Activated naive CD4-positive, alpha-beta T cell treated with anti-CD3 and anti-CD28 coated beads, Interleukin-2, amount 10 ng/mL, durations not matched to agents 7 days and 5 days (primary cell): ENCODE measurements at places on chromosomes 1 and 21.
A peak's percentile ranks its signal among the peaks of the same experiment; 100 is the strongest.

GRCh38 chr1:198056255-198056654, 100.5 kb upstream of the NEK7 start:
- DNase-seq, result no peak

DNA sequence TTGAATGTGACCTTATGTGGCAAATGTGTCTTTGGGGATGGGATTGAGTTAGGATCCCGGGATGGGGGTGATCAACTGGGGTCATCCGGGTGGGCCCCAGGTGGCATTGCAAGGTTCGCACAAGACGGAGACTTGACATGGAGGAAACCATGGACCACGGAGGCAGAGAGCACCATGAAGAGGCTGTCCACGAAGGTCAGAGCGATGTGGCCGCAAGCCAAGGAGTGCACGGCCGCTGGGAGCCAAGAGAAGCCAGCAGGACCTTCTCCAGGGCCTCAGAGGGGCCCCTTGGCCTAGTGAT, 22.3 kb upstream of the COL18A1 start:
- no peak for DNase-seq

DNA sequence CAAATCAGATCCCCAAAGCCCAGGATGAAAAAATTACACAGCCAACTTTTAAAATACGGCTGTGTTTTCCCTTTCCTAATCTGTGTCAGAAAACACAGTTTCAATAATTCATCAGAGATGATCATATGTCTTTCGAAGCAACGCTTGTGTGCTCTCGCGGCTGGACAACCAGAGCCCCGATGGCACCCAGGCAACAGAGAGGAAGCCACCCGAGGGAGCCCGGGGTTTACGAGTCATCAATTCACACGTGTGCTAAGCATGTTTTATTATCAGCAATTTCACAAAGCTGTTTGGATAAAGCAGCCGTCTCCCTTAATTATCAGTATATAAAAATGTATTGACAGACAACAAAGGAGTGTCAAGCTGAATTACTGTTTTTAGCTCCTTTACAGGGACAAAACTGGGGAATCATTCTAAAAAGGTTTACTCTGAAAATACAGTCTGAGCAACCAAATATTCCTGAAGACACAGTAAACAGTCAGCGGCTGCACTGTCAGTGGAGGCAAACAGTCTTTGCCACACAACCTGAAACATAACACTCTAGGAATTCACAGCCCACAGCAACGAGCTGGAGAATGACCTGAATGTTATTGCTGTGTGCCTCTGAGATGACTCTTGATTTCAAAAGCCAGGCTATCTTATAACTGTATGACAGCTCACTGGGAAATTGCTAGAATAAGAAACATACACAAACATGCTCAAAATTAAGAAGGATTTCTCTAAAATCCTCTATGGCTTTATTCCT, 201.0 kb downstream of the SIPA1L2 start:
- no peak for DNase-seq

GRCh38 chr1:172658871-172659453, at the start of gene FASLG:
Gene FASLG, plus strand, starts transcription at chr1:172659103. Its CDS starts 99 bp downstream, at chr1:172659202.
- peak; percentile 34 for DNase-seq

GRCh38 chr1:44592208-44593145, 81.8 kb downstream of the TMEM53 start:
- no peak for DNase-seq

DNA sequence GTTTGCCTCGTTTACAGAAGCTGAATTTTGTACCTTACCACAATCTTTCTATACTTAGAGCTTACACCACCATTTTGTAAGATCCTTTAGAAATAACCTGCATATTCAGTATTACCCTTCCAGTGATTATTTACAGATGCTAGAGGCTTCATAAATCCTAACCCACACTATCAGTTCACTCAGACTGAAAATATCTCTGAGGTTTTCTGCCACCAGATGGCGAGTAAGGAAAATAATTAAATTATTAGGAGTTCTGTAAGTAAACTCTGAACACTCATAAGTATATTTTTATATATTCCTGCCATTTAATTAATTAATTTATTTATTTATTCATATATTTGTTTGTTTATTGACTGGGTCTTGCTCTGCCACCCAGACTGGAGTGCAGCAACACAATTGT, 1635.2 kb downstream of the PLA2G4A start:
- DNase-seq, result no peak

DNA sequence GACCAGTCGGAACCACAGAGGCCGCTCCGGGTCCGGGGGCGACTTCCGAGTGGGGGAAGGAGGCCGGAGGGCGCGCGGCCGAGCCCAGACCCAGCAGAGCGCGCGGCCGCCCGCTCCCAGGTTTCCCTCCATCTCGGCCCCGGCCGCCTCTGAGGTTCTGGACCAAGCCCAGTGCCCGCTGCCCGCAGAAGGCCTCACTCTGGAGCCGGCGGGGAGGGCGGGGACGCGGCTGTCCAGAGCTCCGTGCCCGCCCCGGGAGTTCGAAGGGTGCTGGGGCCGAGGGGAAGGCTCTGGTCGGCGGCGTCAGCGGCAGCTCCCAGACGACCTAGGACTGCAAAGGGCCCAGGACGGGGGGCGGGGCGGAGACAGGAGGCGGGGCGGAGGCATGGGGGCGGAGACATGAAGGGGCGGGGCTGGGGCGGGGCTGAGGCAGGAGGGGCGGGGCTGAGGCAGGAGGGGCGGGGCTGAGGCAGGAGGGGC, 48.0 kb upstream of the SLC19A1 start:
- DNase-seq, result peak; percentile 83

DNA sequence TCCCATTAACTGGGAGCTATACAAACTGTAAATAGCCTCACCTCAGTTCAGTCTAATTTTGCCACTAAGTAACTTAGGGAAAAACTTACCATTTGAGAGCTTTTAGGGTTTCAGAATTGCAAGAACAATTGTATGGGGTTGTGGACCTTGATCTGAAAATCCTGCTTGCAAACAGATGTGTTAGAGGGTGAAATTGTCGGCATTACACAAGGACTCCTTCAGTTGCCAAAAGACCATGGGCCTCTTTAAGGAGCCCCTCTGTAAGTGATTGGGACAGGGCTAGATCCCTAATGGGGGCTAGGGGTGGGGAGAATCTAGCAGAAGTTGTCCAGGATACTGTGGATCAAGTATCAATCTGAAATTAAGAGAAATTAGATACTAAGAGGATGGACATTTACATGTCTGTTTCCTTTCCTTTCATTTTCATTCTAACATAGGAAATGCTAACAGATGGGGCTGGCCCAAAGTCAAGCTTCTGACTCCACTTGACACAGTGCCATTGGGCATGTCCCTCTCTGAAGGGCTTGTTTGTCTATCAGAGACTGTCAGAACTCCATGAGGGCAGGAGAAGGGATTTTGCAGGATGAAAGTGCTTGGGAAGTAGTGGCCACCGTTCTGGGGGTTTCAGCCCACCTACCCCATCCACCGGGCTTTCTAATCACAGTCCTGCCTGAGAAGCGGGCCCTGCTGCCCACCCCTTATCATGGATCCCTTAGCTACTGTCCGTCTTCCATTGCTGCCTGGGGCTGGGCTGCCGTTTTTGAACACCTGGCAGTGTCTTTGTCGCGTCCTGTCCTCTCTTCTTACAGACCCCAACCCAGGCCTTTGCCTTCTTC, 54.7 kb downstream of the STUM start:
- no peak for DNase-seq

GRCh38 chr1:42964044-42964812, 5.6 kb upstream of the SLC2A1 start:
- DNase-seq, result no peak

DNA sequence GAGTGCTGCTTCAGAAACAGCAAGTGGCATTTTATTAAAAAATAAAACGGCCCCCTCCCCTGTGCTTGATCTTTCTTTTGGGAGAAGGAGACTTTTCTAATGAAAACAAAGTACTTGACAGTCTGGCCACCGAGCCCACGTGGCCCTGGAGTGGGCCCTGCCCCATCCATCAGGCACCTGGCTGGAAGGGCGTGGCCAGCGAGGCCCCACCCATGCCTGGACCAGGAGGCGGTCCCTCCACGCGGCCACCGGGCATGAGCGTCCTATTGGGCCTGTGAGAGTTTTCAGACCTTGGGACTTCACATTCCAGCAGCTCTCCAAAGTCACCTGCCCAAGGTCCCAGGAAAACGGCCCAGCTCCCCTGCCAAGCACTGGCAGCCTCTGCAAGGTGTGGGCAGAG, 144.7 kb downstream of the CASZ1 start:
- DNase-seq, result no peak

GRCh38 chr1:194437135-194437534, 1250.7 kb upstream of the B3GALT2 start:
- no peak for DNase-seq

DNA sequence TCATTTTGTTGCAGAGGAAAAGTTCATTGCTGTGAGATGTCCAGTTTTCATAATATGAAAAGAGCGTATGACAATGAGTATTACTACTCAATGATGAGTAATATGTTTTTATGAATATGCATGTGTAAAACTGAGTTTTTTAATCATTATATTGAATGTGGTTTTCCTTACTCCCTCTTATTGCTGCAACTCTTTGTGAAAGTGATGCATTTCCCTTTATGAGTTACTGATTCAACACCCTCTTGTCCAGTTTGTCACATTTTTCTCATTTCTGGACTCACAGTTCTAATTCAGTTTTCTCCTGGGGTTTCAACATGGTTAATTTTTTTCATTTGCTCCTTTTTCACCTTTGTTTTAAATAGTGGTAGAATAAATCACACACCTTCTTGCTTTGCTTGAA, 35.2 kb upstream of the KCNJ15 start:
- no peak for DNase-seq

- DNase-seq, result no peak
Observed at GRCh38 chr1:31577515-31578192, 1.3 kb downstream of the TINAGL1 start.

DNA sequence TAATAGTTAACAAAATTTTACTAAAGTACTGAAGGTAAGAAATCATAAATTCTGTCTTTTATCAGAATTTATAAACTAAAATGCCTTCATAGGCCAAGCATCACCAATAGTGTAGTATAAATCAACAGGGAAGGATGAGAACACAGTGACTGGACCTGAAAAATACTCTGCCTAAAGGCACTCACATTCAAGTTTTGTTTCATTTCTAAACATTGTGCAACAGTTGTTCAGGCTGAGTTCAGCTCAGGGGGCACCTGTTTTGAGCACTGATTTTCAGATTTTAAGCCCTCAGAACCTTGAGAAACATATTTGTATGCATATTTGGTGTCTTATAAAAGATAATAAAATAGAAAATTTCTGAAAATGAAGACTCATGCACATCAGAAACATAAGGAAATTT, 12.4 kb downstream of the ACBD6 start:
- no peak for DNase-seq

DNA sequence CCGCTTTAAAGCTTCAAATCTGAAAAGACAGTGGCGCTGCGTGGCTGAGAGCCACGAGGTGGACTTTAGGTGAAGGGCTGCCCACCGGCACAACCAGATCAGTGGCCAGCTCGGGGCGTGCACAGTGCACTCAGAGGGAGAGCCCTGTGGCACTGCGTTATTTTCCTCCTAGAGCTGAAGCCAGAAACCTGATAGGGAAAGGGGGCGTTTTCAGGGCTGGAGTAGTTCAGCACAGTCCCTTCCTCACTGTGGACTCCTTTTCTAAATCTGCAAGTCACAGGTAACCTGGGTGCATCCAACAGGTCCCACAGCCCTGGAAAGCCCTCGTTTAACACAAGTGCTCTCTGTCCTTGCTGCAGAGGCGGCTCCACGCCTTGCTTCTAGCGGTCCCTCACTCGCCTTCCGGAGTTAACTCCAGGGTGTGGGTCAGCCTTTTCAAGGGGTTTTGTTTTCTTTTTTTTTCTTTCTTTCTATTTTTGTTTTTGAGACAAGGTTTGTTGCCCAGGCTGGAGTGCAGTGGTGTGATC, 81.2 kb downstream of the GALNT2 start:
- no peak for DNase-seq

DNA sequence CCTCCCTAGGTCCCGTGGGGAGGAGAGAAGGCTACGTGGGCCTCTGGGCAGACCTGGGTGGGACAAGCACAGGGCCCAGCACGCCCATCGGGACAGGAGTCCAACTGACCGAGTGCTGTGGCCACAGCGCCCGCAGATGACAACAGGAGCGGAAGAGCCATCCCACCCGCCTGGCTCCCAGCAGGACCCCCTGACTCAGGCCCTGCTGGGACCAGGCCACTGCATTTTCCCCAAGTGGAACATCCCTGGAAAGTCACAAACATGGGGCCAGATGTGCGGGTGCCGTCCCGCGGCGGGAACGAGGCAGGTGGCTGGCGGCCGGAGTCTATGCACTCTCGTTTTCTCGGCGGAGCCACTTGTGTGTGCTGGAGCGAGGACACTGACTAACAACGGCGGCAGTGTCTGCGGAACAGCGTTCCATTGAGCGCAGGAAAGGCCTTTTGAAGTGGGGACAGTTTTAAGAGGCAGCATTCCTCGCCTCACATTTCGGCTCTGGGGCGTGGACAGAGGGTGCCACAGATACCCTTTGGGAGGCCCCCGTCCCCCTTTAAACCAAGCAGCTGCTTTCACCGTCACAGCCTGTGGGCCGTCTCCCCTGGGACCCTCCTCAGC, 93.7 kb upstream of the ARHGEF16 start:
- no peak for DNase-seq

DNA sequence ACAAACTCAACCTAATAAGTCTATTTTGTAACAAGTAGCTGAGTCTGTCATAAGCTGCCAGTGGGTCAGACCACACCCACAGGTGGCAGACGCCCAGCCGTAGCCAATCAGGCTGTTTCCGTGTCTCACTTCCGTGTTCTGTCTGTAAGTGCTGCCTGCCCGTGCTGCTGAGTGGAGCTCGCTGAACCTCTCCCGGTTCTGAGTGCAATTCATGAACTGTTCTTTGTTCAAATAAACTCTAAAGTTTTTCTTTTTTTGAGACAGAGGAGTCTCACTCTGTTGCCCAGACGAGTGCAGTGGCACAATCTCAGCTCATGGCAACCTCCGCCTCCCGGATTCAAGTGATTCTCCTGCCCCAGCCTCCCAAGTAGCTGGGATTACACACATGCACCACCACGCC, 25.1 kb downstream of the POFUT2 start:
- DNase-seq, result no peak
